ENCODE measurements at places on chromosomes 6 and 20.

DNA sequence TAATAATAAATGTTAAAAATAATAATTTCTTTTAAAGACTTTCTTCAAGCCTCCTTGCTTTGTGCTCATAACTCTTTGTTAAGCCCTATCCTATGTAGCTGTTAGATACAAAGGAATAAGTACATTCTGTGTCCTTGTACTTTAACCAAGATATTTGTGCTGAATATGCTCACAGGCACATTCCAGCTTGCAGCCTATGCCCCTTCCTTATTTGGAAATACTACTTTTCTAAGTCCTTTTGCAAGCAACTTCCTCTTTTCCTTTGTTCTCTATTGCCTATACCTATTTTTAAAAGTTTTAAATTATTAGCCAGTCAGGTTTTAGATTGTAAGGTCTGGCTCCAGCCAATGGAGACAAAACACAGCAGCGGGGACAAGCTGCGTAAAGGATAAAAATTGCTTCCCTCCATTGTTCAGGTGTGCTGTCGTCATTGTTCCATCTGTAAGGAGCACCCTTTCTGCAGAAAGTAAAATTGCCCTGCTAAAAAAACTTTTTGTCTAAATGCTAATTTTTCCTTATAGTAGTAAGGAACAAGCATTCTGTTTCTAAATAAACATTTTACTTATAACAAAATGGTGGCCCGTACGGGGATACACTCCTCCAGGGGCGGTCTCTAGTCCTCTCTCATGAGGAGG is 80.2 kb downstream of the SYTL3 start:
- DNase-seq, result no peak

GRCh38 chr20:24952376-24953208 is 3.5 kb downstream of the CST7 start:
- DNase-seq, result no peak

- no peak for DNase-seq
Measured at GRCh38 chr20:18783385-18783959, 30.1 kb upstream of the SCP2D1 start.

- no peak for DNase-seq
Measured at GRCh38 chr20:58194175-58194791, 34.2 kb downstream of the ANKRD60 start.

GRCh38 chr20:37734228-37734985 is 40.6 kb downstream of the CTNNBL1 start:
- DNase-seq, result no peak
